DMS153 (cell line): ENCODE measurements at places on chromosomes 3 and 15.

- DNase-seq = no peak
Observed at GRCh38 chr15:60363903-60364611, 33.7 kb downstream of the ANXA2 start.

- DNase-seq = no peak
Observed at GRCh38 chr3:15345608-15346137, 13.3 kb upstream of the SH3BP5 start.

DNA sequence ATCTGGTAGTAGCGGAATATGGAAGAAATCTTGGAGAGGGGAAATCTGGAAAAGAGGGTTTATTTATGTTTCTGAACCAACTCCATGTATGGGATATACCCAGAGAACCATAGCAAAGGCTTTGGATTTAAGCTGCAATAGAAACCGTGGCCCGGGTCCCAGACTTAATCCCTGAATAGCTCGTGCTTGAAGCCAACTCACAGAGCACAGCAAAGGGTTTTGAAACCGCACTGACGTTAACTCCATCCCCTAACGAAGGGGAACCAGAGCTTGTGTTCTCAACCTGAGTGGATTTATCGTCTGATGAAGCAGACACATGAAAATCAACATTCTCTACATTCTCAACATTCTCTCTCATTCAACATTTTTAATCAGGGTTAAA is 154.6 kb downstream of the APBA2 start:
- no peak for DNase-seq

GRCh38 chr15:57376696-57377477 is 582 bp downstream of the CGNL1 start:
- no peak for DNase-seq
